H4 (cell line): ENCODE measurements at places on chromosomes 11 and 22. TPM values are rescaled to one million over a fixed set of nuclear protein-coding genes. Genes with fewer than 3 reads are reported as not detected.

MCAT gene
- 14.6 and 16.5 TPM in 2 replicates for total RNA-seq

PGA5 gene
- total RNA-seq: not detected in 2 replicates

DNA sequence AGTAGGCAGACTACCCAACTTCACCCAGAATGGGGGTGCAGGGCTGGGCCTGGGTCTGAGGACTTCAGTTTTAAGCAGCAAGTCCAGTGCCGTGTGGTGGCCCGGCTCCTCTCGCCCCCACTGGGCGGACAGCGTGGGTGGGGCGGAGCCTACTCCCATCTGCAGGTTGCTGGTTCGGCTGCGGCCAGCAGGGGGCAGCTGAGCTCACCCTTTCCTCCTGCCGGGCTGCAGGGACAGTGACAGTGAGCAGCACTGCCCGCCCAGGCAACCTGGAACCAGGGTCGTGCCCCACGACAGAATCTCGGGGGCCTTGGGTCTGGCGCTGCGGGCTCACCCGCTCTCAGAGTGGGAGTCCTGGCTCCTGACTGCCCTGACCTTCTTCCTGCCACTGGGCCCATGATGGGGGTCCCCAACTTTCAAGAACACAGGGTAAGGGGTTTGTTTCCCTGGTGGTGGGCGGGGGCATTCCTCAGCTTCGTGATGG, 6.2 kb upstream of the NEAT1 start:
- peak; percentile 77 for DNase-seq

GRCh38 chr11:82546661-82547557, 186.8 kb downstream of the FAM181B start:
- no peak for DNase-seq

LYVE1 gene
- total RNA-seq: not detected in 2 replicates
